ENCODE measurements at places on chromosomes 5 and 9.

DNA sequence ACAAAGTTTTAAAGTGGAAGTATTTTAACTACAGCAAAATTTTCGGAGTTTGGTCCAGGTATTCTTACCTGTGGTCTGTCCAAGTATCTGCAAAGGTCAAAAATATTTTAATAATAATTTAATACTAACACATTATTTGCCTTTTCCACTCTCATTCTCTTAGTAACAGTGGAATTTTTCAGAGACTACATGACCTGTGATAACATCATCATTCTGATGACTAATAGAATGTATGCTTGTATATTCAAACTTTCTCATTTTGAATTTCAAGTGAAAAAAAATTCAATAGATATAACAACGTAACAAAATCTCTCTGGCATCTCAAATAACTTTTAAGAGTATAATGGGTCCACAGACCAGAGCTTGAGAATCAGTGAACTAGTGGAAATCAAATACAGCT, 78.3 kb downstream of the FBXL17 start:
- DNase-seq: no peak

- DNase-seq: no peak
These were observed 54.2 kb upstream of the NCS1 start for GRCh38 chr9:130117816-130118632.

DNA sequence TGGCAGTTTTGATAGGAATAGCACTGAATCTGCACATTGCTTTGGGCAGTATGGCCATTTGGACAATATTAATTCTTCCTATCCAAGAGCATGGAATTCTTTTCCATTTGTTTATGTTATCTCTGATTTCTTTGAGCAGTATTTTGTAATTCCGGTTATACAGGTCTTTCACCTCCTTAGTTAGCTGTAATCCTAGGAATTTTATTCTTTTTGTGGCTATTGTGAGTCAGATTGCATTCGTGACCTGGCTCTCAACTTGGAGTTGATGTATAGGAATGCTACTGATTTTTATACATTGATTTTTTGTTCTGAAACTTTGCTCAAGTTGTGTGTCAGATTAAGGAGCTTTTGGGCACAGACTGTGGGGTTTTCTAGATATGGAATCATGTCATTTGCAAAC, 24.0 kb downstream of the TMEM161B start:
- DNase-seq: no peak

GRCh38 chr9:6931913-6932312, 174.1 kb downstream of the KDM4C start:
- DNase-seq: no peak

GRCh38 chr5:138282920-138283742, 8.7 kb upstream of the GFRA3 start:
- no peak for DNase-seq

GRCh38 chr5:143334903-143335302, 68.6 kb downstream of the NR3C1 start:
- no peak for DNase-seq

DNA sequence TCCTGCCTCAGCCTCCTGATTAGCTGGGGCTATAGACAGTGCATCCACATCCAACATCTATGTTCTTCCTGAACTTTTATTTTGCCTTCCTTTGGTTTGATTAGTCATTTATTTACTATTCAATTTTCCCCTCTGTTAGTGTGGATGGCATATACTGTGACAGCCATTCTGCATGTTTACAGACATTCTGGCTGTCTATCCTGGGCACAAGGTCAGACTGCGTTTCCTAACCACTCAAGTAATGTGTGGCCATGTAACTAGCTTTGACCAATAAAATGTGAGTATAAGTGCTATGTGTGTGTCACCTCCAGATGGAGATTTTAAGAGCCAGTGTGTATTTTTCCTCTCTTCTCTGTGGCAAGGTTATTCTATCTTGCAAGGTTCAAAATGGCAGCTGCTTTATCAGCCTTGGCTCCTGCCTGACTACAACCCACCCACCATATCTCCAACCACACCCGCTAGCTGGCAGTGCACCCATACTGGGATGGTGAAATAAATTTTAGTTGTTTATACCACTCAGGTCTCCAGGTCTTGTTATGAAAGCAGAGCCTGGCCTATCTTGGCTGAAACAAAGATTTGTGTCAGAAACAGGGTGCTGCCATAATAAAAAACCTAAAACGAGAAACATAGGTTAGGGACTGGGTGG, 32.2 kb downstream of the PDE6A start:
- no peak for DNase-seq

DNA sequence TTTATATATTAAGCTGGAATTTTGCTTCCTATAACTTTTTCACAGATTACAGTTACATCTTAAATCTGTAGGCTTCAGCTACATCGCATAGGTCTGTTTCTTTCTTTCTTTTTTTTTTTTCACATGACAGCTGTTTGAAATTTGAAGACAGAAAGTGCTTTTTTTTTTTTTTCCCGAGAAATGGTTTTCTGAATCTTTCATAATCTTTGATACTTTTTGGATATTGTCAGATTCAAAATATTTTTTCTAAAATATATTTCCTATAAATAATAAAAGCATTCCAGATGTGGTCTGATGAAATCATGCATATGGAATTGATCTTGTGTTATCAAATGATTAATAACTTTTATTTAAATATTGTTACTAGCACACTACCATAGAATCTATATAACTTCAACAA, 212.2 kb downstream of the TAF11L14 start:
- DNase-seq: no peak

- DNase-seq: no peak
These were observed 876 bp upstream of the JAK2 start for GRCh38 chr9:4984171-4984620.

DNA sequence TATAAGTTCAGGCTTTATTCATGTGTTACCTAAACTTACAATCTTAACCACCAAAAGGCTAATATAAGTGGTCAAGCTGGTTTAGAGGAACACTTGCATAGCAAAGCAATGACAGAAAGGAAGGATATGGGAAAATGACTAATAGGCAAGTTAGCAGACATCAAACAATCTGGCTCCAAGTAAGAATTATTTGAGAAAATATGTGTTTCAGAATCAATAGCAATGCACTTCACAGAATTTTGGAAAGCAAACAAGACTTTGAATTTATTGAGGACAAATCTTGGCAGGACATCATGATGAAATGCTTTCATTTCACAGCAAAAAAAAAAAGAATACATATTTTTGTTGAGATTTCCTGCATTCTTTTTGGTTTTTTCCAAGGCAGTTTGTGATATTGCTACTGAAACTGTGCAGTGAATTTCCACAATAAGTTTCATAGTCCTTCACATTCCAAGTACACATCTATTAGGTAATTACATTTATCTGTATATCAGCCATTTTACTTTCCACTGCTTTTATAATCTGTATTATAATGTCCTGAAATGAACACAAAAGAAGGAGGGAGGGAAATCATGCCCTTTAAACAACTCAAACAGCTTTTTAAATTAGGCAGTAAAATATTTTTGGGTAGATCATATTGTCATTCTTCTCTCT, 417.9 kb downstream of the NR2F1-AS1 start:
- DNase-seq: no peak

GRCh38 chr9:125835655-125836054, 88.5 kb downstream of the PBX3 start:
- DNase-seq: no peak

DNA sequence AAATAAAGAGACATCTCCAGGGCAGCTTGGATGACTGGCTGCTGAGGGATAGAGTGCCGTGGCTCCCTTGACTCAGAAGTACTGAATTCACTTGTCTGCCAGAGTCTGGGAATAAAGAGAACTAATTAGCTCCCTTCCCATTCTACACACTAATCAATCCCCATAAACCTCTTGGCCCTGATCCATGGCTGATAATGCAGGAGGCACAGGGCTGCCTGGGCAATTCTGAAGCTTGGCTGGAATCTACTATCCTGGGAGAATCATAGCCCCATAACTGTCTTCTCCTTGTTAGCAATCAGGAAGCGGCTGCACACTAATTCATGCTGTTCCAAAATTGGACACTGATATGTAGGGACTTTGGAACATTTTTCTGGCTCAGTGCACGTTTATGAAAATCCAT, 197.7 kb downstream of the PTTG1 start:
- DNase-seq: no peak

GRCh38 chr5:10756549-10756948, 4.5 kb downstream of the DAP start:
- DNase-seq: peak; percentile 34

DNA sequence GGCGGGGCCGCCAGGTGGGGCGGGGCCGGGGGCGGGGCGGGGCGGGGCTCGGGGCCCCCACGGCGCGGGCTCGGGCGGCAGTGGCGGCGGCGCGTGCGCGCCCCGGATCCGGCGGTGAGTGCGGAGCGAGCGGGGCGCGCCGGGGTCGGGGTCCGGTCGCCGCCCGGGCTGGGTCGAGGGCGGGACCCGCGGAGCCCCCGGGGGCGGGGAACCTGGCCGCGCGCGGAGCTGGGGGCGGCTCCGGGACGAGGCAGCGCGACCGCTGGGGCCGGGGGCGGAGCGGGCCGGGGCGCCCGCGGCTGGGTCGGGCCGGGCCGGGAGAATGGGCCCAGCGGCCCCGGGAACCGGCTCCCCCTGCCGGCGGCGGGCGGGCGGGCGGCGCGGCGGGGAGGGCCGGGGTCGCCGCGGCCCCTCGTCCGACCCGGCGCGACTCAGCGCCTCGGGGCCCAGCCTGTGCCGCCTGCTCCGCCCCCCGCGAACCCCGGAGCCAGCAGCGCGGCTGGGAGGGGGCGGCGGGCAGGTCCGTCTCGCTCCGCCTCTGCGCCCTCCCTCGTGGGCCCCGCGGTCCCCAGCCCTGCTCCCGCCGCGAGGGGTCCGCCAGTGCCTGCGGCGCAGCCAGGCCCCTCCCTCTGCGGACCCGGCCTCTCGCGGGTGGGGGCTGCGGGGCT, 3.1 kb downstream of the EGFL7 start:
- DNase-seq: peak; percentile 77

All from GM20000 (cell line).